ENCODE measurements at places on chromosomes 3 and 15.

DNA sequence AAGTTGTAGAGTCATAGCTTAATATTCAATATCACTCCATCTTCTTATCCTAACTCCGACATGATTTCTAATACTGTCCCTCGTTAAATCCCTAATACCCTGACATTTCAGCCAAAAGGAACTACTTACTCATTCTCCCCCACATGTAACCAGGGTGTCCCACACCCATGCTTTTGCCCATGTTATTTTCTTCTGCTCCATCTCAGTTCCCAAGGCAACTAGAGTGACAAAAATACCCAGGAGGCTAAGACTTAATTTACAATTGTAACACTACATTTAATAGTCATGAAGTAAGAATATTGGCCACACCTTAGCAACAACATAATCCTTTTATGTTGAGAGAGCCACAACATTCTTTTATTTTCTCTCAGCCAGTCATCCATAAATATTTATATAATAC is 248.5 kb upstream of the TGFBR2 start:
- no peak for DNase-seq

GRCh38 chr15:44275150-44275830 is 13.2 kb upstream of the GOLM2 start:
- DNase-seq, result no peak

DNA sequence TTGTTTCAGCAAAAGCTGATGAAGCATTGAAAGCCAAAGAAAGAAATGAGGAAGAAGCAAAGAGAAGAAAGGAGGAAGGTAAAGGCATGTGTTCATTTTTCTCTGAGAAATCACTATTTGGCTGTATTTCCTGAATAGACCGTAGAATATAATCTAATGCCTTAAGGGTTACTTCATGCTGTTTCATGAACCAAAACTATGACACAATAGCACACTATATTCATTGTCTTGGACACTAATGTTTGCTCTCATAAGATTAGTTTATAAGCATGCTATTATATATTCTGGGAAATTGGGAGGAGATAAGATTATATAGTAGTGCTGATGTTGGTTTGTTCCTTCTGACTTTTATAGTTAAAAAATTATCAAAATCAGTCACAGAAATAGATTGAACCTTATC is 110.1 kb upstream of the MLF1 start:
- peak; percentile 38 for DNase-seq

DNA sequence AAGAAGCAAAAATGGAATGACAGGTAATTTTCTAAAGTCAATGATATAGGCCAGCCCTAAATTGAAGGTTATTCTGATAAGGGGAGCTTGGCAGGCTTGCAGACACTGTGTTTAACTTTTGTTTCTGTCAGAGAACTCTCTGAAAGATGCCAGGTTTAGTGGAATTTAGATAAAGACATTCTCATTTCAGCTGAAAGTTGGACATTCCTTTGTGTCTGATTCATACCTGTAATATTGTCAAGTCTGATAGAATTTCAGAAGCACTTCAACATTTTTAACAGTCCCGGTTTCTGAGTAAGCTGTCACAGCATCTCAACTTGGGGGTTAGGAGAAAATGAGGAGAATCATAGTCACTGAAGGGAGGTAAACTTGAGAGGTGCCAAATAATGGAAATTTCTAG is 84.0 kb downstream of the DIPK2A start:
- DNase-seq, result no peak

DNA sequence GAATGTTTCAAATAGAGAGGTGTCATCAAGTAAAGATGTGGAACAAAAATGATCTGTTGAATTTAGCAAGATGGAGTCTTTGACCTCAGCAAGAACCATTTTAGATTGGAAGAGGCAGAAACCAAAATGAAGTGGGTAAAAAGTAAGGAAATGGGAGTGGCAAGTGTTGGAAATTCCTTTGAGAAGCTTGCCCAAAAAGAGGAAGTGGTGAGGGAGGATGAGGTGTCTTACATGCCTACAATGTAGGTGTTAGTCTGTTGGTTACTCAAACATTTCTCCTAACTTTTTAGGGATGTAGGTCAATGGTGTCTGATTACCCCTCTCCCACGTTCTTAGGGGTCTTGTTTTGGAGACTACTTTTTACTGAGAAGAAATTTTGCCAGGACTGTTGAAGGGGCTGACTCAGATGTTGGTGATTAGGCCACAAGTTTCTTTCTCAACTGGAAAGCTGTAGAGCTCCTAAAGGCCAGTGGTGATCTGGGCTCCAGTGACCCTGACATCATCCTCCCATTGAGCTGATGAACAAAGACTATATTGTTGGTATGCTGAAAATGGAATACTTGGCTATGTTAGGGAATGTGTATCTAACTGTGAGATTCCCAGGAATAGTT is 5.1 kb downstream of the PPP2R3A start:
- no peak for DNase-seq

- no peak for DNase-seq
Measured at GRCh38 chr3:170431054-170431453, 12.4 kb downstream of the CLDN11 start.

GRCh38 chr15:71883447-71883846 is 73.1 kb downstream of the NR2E3 start:
- no peak for DNase-seq

- DNase-seq, result peak; percentile 79
Measured at GRCh38 chr3:149879872-149880271, 66.9 kb downstream of the RNF13 start.

GRCh38 chr3:68699541-68699940 is 232.8 kb downstream of the TAFA4 start:
- no peak for DNase-seq

DNA sequence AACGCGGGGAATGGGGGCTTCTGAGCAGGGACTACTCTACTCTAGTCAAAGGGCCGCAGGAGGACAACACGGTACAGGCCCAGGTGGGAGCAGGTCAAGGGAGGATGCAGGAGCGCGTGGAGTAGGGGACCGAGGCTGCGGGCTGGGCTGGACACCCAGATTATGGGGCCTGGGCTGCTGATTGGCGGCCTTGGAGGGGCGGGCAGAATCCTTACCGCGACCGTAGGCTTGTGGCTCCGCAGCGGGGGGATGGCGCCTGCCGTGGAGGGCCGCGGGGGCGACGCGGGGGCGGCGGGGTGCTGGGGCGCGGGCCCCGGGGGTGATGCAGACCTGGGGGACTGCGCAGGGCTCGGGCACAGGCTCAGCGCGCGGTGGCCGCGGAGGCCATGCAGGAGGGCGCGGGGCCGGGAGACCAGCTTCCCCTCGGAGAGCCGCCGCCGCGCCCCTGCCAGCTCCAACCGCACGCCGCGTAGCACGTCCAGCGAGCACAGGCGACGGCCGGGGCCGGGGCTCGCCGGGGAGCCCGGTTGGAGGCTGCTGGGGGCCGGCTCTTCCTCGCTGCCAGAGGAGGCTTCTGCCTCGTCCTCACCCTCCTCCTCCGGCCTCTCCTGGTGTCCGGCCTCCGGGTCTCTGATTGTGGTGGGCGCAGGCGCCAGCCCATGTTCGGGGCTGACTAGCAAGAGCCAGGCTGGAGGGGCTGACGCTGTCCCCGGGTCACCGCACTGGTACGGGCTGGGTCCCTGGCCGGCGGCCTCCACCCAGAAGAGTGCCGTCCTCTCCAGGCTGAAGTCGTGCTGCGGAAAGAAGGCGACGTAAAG is 12.9 kb downstream of the UBAP1L start:
- no peak for DNase-seq

- no peak for DNase-seq
Measured at GRCh38 chr15:67836134-67836455, 3.8 kb downstream of the RNU6-1 start.

Measured in AML-193 (cell line).